ENCODE measurements at places on chromosomes 7 and 10.

DNA sequence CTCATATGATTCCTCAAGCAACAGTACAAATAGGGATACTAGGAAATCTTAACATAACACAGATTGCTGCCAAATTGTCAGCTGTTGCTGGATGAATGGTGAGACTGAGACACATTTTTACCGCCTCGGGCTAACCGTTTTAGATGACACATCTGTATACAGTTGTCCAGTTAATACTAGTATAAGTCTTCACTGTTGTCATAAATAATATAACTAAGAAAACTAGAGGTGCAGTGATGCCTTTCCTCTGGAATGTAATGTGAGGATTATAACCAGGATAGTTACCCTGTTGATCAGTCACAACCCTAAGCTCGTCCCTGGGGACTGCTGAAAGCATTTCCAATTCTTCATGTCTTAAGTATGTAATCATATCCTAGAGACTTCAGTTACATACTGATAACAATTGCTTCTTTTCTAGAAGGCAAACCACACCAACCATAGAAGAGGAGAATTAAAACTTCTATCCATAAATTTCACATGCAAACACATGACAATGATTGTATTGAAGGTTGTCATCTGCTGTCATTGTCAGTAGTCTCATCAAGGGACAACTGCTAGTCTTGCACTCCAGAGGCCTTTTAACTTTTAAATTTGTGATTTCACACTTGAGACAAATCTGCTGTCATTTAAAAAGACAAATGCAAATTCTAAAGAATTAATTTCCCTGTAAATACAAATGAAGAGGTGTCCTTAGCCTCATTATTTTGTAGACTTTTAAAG, 100.4 kb upstream of the SEMA3D start:
- DNase-seq: no peak

DNA sequence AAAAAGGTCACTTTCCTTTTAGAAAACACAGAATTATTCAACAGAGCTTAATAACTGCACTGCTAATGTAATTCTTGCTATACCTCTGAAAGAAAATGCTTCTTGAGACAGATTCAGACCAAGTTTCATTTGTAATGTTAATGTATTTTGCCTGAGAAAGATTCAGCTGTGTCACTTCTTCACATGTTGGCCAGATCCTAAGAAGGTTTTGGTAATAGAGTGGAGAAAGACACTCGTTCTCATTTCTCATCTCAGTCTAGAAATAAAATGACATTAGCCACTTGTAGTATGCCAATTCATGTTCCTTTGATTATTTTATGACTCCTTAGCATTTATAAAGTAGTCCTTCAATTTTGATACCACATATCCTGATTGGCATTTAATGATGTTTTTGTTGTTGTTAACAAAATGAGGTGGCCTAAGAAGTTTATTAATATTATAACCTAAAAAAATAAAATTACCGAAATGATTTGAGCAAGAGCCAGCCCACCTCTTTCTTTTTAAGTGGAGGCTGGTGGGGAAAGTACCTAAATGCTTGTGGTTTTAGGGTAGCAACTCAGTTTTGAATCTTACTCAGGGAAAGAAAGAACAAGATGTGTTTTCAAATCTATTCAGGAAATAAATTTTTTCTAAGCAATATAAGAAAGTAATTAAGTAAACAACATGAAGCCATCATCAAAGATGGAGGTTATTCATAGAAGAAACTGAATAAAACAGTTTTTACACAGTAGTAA, 16.4 kb upstream of the ELAPOR2 start:
- DNase-seq: no peak

DNA sequence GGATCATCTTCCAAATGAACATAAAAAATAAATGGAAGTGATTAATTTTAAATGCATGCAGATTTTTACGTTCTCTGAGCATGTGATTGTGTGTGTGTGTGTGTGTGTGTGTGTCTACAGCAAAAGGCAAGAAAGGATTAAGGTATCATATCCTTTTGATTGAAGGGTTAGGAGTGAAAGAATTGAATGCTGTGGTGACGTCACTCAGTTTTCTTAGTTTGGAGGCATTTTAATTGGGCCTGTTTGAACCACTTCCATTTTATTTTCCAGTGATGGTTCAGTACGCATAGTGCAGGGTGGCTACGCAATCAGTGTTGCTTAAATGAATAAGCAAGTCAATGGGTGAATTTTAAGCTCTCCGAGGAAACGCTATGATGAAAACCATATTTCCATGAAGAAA, 31.3 kb downstream of the TACC2 start:
- DNase-seq: no peak

GRCh38 chr10:4902571-4903011, 60.6 kb upstream of the AKR1C1 start:
- DNase-seq: peak; percentile 45

- DNase-seq: no peak
Measured at GRCh38 chr7:152865461-152865860, 105.9 kb downstream of the ACTR3B start.
